ENCODE measurements at places on chromosomes 4 and X.

DNA sequence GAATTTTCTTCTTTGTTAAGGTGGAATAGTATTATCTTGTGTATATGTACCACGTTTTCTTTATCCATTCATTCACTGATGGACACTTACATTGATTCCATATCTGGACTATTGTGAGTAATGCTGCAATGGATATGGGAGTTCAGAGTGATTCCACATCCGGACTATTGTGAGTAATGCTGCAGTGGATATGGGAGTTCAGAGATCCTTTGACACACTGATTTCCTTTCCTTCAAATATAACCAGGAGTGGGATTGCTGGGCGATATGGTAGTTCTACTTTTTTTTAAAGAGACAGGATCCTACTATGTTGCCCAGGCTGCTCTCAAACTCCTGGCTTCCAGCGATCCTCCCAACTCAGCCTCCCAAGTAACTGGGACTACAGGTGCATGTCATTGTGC is 12.1 kb downstream of the TMEM156 start:
- peak; percentile 27 for DNase-seq

- DNase-seq = peak; percentile 58
These were observed 4.0 kb upstream of the CDKL2 start for GRCh38 chr4:75634281-75634680.

- no peak for DNase-seq
These were observed 58.2 kb upstream of the FBXW7 start for GRCh38 chr4:152594057-152594456.

DNA sequence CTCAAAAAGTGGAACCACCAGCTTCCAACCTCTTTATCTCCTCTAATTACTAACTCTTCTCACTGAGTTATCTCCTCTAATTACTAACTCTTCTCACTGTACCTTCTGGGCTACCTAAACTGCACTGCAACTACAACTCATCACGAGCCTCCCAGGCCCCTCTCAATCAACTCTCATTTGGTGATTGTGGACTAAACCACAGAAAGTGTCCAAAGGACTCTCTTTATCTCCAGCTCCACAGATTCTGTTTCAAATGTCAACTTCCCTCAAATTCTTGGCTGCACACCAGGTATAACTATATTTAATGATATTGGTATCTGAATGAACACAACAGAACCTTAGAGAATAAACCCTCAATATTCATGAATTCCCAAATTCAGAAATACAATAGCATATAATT is 182.9 kb downstream of the MAML3 start:
- no peak for DNase-seq

DNA sequence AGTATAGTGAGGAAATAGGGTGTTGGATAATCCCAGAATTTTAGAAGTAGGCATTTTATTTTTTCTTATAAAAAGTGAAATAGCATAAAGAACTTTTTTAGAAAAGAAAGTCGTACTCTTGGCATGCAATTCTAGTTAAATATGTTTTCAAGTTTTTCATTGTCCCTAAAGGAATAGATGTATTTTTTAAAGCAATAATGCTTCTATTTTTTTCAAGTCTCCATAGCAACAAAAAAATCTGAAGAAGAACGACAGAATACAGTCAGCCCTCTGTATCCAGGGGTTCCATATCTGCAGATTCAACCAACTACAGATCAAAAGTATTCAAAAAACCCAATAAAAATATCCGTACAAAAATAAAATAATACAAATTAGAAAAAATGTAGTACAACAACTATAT is 538.2 kb downstream of the GLUD2 start:
- DNase-seq = no peak

Data from RPMI7951 (cell line).